ENCODE measurements at places on chromosomes 16 and 17.

- no peak for DNase-seq
Observed at GRCh38 chr16:1839554-1839953, 12.5 kb downstream of the FAHD1 start.

- DNase-seq, result no peak
Observed at GRCh38 chr16:81740169-81740568, 38.9 kb upstream of the PLCG2 start.

GRCh38 chr16:15961060-15961511, 11.7 kb downstream of the ABCC1 start:
- DNase-seq, result no peak

GRCh38 chr16:51445250-51445649, 294.2 kb upstream of the SALL1 start:
- DNase-seq, result no peak

- DNase-seq, result peak; percentile 79
Observed at GRCh38 chr17:76707985-76708807, 2.6 kb downstream of the MXRA7 start.

DNA sequence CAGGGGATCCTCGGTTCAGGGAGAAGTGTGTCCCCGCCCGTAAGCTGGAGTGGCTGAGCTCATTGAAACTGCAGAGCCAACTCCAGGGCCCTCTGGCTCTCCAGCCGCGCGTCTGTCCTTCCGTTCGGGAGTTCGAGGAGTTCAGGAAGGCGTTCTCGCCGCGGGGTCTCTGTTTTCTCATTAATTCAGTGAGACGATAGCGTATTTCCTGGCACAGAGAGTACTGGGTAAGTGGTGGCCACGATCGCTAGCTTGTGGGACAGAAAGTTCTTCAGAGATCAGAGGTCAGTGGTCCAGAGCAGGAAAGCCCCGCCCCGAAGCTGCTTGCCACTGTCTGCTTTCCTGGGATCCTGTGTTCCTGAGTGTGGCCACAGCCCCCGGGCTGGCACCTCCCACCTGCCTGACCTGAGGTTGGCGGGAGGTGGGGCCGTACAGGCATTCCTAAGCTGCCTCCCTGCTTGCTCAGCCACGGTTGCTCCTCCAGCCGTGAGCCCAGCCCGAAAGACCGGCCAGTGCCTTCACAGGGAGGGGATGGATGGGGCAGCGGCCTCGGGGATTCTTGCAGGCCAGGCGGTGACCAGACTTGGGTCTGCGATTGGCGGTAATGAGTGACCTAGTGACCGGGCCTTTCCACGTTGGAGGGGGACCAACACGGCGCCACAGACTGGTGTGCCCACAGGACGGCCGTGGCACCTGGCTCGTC, 8.9 kb downstream of the BAIAP2 start:
- DNase-seq, result no peak

- DNase-seq, result no peak
Observed at GRCh38 chr16:47578573-47578972, 117.4 kb downstream of the PHKB start.

- DNase-seq, result no peak
Observed at GRCh38 chr17:78340183-78340955, 19.5 kb downstream of the SOCS3 start.

- DNase-seq, result no peak
Observed at GRCh38 chr17:76531486-76532038, 5.9 kb downstream of the CYGB start.

DNA sequence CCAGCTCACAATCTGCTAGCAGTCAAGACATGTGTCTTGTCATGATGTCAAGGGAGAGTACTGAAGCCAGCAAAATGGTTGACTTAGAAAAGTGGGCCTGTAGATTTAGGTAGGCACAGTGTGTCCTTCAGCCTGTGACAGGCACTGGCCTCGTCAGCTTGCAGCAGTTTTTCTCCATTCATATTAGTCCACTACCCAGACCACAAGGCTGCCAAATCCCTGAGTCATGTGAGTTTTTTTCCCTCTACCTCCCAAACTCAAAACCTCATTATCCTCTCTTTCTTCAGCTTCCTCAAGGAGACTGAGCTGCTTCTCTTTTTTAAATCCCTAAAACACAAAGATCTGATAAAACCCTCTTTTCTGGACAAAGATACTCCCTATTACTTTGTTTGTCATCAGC, 102.6 kb upstream of the HS3ST3A1 start:
- DNase-seq, result no peak

DNA sequence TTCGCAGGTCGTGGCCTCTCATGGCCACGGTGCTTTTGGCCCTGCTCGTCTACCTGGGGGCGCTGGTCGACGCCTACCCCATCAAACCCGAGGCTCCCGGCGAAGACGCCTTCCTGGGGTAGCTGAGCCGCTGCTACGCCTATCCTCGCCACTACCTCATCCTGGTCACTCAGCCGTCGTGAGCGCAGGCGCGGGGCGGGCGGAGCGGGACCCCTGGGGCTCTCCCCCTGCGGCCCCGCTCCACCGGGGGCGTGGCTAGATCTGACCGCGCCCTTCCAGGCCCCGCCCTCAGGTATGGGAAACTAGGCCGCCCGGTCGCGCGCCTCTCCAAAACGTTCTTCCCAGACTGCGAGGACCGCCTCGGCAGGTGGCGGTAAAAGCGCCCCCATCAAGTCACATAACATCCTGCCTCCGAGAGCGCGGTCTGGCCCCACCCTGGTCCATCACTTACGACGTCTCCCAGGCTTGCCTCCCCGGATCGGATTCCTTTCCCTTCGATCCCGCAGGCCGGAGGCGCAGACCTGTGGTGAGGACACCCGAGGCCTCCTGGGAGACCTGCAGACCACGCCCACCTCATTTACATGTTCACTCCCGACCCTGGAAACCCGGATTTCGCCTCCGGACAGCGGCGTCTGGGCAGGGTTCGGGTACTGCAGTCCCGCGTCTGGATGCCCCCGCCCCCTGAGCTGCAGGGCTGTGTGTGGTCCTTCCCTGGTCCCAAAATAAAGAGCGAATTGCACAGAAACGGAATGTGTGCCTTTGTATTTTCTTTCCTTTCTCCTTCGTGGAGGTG, 91.5 kb upstream of the TMEM97 start:
- DNase-seq, result peak; percentile 61

DNA sequence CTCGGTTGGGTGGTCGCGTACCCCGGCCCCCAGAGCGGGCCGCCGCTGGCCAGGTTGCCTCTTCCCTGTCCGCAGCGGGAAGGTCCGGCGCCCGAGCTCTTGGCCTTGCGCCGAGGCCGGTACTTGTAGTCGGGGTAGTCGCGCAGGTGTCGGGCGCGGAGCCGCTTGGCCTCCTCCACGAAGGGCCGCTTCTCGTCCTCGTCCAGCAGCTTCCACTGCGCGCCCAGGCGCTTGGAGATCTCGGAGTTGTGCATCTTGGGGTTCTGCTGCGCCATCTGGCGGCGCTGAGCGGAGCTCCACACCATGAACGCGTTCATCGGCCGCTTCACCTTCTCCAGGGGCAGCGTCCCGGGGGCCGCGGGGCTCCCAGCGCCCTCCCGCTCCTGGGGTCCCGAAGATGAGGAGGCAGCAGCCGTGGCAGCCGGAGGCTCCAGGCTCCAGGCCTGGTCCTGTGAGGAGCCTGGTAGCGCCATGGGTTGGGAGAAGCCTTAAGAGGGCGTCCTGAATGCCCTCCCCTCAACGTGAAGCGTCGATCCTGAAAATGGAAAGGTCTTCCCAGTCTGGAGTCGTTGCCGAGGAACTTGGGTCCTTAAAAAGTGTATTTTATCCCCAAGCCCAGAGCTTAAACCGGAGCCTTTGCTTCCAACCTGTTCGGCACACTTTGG, 558 bp downstream of the SOX15 start:
- peak; percentile 70 for DNase-seq

Measured in NCI-H2171 treated with DMSO at 0.1 percent for 48 hours (cell line).